ENCODE measurements at places on chromosomes 11 and 22.
A peak's percentile ranks its signal among the peaks of the same experiment; 100 is the strongest.

DNA sequence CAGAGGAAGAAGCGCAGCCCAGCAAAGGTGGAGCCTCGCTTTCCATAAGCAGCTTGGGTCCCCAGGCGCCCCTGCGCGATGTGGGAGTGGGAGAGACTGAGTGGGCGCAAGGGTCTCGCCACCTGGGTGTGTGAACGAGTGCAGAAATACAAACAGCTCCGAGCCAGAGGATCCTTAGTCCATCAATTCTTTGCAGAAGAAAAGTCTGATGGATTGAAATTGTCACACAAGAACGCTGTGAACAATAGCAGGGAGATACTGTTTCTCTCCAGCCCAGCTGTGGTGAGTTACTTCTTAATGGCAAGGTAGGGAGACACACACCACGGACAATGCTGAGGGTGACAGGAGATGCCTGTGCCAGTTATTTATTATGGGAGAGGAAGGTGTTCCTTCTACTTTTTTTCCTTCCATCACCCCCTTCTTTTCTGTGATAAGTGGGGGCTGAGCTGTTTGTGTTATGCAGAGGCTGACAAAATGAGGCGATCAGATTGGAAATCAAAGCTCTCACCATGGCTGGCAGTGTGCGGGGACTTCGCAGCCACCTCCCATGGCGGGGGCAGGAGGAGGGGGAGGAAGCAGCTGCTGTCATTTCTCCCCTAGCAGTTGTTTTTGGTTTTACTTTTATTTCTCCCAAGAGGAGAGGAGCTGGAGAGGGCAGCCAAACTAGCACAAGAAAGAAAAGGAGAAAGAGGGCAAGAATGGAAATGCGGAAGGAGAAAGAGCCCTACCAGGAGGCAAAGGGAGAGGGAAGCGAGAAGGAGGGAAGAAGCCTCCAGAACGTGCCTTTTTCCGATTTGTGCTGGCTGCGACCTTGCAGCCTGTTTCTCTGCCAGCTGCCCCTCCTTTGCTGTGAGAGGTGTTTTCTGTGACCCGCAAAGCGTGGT, 755.8 kb downstream of the NTM start:
- no peak for DNase-seq

GRCh38 chr22:47201996-47202818, 439.8 kb downstream of the TBC1D22A start:
- DNase-seq, result no peak

- DNase-seq, result no peak
Observed at GRCh38 chr22:46047226-46047625, 70.3 kb upstream of the WNT7B start.

DNA sequence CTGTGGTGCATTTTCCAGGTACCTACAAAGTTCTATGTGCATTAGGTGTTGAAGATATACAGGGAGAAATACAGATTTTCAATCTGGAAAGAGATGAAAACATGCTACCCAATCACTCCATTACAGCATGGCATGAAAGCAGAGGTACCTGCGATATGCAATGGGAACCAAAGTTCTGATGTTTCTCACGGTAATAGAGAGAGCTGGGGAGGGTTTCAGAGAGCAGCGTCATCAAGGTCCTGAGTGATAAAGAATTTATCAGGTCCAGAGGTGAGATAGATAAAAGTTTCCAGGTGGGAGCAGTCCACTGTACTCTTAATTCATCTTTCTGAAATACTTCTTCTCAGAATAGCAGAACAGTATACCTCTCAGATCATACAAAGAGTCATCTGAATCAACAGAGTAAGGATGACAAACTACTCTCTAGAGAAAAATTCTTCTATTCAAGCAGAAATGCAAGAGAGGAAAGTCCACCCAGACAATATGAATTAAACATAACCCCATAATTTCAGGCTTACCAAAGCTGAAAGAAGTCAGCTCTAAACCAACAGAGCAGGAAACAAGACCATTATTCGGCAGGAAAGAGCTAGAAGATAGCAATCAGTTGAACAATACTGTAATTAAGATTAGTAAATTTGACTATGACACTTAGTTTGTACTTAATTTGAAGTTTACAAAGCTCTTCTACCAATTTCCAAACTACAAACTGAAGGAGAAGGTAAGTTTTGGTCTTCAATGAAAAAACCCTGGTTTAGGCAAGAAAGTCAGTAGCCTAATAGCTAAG, 12.8 kb downstream of the CTSC start:
- DNase-seq, result no peak

DNA sequence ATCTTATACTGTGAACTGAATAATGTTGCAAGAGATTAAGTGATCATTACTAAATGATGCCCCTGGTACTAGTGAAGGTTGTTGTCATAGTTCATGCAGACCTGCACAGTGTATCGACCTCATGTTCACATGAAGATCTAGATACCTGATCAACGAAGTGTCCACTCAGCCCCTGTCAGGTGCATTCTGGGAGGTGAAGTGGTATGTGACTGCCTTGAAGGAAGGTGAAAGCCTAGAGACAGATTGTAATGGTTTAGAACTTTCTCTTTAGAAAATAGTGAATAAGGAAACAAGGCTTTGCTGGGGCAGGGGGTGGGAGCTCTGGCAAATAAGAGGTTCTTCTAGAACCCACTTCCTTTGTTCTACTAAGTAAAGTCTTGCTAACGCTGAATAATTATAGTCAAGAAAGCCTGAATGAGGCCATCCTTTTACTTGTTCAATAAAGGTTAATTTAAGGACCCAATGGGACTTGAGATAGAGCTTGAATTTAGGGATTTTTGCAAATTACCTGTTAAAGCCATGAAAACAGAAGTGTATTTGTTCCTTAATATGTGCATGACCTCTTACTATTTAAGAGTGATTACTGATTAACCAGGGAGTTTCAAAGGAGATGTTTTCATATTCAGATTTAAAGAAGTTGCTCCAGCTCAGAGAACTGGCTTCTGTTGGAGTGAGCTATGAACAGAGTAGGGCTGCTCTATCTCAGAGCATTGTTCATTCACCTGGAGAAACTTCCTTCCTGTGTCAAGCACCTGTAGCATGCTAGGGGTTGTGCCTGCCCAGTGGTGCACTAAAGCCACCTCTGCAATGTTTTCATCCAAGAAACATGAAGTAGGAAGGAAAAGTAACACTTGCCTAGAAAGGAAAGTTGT, 45.3 kb downstream of the C22orf31 start:
- no peak for DNase-seq

GRCh38 chr11:106872246-106872645, 146.0 kb downstream of the GUCY1A2 start:
- no peak for DNase-seq

- DNase-seq, result no peak
Observed at GRCh38 chr11:93984196-93984567, 37.0 kb upstream of the HEPHL1 start.

DNA sequence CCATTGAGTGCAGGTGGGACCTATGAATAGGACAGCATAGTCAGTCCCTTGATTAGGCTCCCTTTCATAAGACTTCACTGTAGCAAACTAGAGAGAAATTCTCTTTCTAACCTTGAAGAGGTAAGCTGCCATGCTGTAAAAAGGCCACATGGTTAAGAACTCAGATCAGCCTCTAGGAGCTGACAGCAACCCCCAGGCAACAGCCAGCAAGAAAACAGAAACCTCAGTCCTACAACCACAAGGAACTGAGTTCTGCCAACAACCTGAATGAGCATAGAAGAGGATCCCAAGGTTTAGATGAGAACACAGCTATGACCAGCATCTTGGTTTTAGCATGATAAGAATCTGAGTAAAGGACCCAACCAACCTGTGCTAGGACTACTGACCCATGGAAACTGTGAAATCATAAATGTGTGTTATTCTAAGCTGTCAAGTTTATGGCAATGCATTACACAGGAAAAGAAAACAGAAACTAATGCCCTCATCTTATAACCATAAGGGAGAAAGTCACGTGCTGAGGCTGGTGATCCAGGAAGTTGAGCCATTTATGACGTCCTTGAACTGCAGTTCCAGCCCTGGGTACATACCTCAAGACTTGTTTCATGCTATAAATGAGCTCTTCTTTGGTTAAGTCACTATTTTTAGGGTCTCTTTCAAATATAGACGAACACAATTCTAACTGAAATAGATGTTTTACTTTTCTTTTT, 43.3 kb downstream of the RAB38 start:
- DNase-seq, result no peak

- DNase-seq, result no peak
Observed at GRCh38 chr11:86003654-86004053, 65.2 kb downstream of the PICALM start.

DNA sequence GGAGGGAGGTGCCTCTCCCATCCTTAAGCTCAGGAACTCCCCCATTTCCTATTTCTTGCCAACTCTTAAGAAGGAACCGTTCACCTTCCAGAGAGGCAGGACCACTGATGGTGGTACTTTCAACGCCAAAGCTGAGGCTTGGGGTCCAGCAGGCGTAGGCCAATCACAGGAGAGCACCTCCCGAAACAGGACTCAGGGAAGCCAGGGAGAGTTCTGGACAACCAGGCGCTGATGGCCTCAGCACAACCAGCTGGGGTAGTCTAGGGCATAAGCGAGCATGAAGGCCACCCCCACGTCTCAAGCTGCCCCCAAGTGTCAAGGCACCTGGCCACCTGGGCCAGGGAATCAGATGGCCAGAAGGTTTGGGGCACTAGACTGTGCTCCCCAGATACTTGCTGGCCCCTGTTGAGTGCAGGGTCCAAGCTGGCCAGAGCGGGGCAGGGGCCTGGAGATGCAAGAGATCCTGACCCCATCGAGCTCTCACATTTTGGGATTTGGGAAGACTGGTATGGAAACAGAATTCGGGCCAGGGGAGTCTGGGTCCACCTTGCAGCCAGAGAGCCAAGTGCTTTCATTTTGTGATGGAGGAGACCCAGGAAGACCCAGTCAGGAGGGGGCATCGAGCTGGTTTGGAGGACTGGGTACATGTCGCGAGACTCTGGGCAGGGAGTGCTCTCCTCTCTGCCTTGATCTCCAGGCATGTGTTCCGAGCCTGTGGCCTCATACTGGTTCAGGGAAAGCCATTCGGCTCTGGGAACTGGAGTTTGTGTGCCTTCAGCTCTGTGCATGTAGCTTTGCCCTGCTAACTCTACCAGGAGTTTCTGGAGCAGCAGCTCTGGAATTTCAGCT, 926 bp downstream of the CD6 start:
- DNase-seq, result peak; percentile 33

GRCh38 chr11:90908074-90908473, 685.2 kb upstream of the CHORDC1 start:
- DNase-seq, result no peak

- no peak for DNase-seq
Observed at GRCh38 chr22:38347181-38347943, 30.1 kb upstream of the CSNK1E start.

GRCh38 chr11:35131886-35132285, 7.1 kb upstream of the CD44 start:
- no peak for DNase-seq

GRCh38 chr11:30650266-30650665, 64.1 kb upstream of the MPPED2 start:
- DNase-seq, result no peak

- DNase-seq, result no peak
Observed at GRCh38 chr11:70771099-70771885, 373.0 kb downstream of the CTTN start.

GRCh38 chr11:71309611-71310010, 57.2 kb upstream of the SHANK2 start:
- DNase-seq, result no peak

- no peak for DNase-seq
Observed at GRCh38 chr11:35859301-35859700, 84.6 kb upstream of the LDLRAD3 start.

GRCh38 chr11:74311352-74311926, at the start of gene P4HA3:
Gene P4HA3 (minus strand): TSS chr11:74311640. CDS start chr11:74311611, 29 bp downstream.
- DNase-seq, result peak; percentile 28

GRCh38 chr11:64006398-64006797, 20.2 kb downstream of the OTUB1 start:
- no peak for DNase-seq

DNA sequence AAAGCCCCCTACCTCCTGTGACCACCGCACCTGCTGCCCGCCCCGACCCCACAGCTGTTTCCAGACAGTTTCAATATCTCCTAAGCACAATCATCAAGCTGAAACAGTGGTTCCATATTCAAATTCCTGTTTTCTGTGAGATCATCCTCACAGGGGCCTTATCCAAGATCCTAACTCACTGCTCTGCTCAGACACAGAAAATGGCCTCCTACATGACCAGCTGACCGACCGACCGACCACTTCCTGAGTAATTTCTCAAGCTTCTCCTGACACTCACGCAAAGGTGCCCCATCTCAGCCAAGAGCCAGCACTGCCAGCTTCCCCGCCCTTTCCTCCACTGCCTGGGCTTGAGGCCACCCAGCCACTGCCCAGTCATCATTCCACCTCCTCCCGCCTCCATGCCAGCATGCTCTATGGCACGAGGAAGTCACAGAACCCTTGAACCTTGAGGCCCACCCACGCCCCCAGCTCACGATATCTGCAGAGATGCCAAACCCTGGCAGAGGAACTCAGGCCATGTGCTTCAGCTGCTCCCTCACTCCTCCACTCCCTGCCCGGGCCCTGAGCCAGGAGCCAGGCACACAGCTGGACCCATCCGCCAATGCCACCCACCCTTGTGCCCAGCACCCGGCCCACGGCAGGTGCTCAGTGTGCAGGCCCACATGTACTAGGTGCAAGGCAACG, 14.0 kb downstream of the KIAA0930 start:
- no peak for DNase-seq

DNA sequence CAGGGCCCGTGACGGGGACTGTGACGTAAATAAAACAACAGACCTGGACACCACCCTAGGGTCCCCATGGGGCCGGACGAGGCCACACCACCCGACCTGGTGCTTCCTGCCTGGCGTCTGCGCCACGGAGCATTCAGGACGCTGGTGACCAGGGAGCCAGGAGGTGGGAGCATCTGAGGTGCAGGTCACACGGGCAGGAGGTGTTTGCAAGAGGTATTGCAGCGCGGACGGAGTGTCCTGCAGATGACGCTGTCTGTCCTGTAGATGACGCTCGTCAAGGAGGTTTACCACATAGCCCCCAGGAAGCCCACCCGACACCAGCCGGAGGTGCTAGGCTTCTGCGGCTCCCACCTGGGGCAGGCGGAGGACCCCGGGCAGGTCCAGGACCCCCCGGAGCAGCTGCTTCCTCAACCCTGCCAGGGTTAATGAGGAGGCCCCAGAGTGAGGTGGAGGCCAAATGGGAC, 986 bp upstream of the MUC5B start:
- no peak for DNase-seq

DNA sequence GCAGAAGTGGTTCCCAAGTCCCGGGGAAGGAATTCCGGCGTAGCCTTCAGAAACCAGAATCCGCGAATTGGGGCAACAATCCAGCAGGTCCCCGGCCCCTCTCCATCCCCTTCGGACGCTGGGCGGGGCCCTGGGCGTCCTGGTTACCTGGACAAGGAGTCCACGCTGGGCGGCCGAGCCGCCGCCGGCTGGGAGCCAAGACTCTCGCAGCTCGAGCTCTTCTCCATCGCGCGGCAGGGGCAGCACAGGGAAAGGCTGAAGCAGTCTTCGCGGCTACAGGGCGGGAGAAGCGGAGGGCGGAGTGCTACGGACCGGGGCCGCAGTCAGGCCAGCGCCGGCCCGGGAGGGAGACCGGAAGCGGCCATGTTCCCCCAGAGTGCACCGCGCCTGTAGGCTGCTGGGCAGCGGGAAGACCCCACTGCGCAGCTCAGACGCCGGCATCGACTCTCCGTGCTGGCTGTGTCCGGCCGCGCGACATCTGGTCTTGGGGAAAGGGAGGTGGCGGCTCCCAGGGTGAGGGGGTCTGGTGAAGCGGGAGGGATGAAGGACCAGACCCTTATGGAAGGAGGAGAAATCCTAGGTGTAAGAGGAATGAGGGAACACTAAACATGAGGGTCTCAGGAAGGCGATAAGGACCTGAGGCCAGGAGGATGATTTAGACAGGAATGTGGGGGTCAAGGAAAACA, at the start of gene MTMR2:
MTMR2 (minus strand) TSS at position 380 of the 686 bp plus-strand sequence; CDS start at position 227, 153 bp downstream.
- peak; percentile 35 for DNase-seq

GRCh38 chr11:86559311-86559945, 113.0 kb downstream of the ME3 start:
- no peak for DNase-seq

All from CD4-positive, alpha-beta T cell treated with Interleukin-15 for 4 hours (primary cell).